ENCODE measurements at places on chromosomes 7 and 10. TPM values are rescaled to one million over a fixed set of nuclear protein-coding genes. Genes with fewer than 3 reads are reported as not detected.

DNA sequence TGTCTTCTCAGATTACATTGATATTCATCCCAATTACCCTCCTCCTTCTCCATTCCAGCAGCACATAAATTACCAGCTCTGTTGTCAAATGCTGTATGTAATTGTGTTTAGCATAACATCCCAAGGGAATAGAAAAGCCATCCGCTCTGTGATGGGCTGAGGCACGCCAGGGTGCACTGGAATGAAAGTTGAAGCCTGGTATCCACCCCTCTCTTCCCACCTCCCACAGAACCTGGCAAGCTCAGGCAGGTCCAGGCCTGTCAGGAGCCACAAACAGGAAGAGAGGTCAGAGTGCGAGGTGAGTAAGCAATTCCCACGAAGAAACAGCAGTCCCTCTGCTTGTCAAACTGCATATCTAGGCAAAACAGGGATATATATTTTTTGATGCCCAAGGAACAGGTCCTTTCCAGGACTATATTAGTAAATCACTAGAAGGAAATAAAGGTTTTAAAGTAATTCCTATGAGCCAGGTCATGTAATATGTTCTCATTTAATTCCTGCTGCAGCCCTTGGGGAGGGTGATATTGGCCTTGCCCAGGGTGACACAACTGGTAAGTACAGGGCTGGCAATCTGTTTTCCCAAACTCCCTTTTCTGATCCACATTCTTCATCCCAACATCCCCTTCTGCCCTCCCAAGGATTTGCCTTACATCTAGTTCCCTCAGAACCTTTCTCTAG is 155.6 kb upstream of the GHITM start:
- no peak overlapping the region for H3K4me3 ChIP-seq
- no peaks in the 10 kb centered on the region for H3K27me3 ChIP-seq
- H3K4me1 ChIP-seq = no peaks in the 10 kb centered on the region
- DNase-seq = no peak
- no peaks in the 10 kb centered on the region for H3K36me3 ChIP-seq

DNA sequence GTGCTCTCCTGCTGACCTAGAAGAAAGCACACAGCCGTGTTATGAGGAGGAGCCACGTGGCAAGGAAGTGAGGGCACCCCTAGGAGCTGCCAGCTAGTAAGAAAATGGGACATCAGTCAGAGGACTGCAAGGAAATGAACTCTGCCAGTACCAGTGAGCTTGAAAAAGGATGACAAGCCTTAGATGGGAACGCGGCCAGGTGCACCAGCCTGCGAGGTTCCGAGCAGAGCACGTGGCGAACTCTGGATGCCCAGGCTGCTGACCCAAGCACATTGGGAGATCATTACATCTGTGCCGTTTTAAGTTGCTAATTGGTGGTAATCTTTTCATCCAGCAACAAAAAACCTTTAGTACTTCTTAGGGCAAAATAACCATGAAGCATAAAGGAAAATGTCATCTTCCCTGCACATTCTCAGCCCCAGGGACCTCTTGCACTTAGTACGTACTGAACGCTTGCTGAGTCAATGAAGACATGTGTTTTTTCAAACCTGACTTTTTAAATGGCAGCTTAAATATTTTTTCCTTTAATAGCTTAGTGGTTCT is 69.4 kb downstream of the AMZ1 start:
- DNase-seq = peak; percentile 27
- no peak overlapping the region for H3K4me3 ChIP-seq
- no peaks in the 10 kb centered on the region for H3K27me3 ChIP-seq
- no peaks in the 10 kb centered on the region for H3K4me1 ChIP-seq

PITX3 gene
- total RNA-seq = not detected

ADRB1 gene
- not detected for total RNA-seq

GDF10 gene
- total RNA-seq = not detected

All from Karpas-422 (cell line).